ENCODE measurements at places on chromosomes 13 and 19.

DNA sequence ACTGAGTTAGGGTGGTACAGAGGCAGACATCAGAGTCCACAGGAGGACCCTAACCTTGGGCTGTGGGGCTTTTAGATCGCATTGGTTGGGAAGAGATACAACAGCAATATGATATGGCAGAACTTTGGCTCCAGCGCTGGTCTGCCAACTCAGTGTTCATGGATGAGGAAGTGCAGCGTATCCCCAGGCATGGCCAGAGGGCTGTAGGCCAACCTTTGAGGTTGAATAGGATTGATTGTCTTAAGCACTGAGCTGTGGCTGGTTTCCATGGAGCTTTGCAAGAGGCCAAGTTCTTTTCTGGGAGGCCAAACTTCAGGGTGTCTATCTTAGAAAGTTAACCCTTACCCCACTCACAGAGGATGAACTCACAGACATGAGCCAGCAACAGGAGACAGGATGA lies 144.1 kb upstream of the TMTC4 start:
- DNase-seq: no peak

DNA sequence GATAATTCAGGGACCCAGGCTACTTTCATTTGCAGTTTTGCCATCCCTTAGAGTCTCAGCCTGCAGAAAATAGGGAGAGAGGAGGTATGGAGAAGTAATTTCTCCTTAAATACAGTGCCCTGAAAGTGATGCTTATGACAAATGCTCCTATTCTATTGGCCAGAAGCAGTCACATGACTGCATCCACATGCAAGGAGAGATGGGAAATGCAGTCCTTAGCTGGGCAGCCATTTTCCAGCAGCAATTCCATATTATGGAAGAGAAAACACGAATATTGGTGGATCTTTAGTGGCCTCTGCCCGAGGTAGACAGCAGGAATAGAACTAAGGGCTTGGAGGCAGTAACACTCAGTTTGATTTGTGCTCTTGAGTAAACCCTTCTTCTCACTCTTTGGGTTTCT lies 39.4 kb downstream of the VAV1 start:
- no peak for DNase-seq

GRCh38 chr13:65943708-65944107 lies 1286.4 kb downstream of the PCDH9 start:
- no peak for DNase-seq

DNA sequence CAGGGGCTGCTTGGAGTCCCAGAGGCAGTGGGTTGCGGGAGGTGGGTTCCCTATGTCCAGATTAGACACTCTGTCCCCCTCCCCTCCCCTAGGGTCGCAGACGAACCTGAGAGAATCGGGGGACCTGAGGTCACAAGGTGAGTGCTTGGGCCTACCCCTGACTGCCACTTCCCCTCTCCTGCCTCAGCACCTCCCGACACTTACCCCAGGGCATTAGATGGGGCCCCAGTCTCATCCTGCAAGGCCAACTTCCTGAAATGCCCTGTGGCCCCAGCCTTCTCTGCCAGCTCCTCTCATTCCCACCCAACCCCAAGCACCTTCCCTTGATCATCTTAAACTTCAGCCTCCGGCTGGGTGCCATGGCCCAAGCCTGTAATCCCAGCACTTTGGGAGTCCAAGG lies 23.0 kb downstream of the CKM start:
- DNase-seq: no peak

GRCh38 chr13:112772929-112773328 lies 83.1 kb downstream of the ATP11A start:
- no peak for DNase-seq

GRCh38 chr19:11323601-11324078 lies 15.8 kb downstream of the RAB3D start:
- DNase-seq: no peak

DNA sequence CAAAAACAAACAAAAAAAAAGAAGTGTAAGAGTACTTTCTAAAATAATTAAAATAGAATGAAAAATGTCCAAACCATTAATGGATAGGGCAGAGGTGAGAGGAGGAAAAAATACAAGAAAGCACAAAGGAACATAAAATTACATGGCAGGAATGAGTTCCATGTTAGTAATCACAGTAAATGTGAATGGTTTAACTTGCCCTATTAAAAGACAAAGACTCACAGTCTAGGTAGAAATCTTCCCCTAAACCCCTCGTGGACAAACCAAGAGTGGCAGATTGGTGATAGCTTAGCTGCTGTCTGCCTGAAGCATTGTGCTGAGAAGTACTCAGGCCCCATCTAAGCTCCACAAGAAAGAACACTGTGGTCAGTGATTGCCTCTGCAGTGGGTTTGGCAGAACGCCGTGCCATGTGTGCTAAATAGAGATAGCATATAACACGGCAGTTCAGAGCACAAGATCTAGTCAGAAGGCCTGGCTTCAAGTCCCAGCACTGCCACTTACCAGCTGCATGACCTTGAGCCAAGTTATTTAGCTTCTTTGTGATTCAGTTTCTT lies 103.5 kb downstream of the DPF1 start:
- DNase-seq: no peak

Measured in NCI-H1436 treated with DMSO at 0.1 percent for 48 hours (cell line).